ENCODE measurements at places on chromosomes 2 and 18.

- no peak for DNase-seq
Measured at GRCh38 chr2:119179202-119179601, 20.7 kb upstream of the C1QL2 start.

DNA sequence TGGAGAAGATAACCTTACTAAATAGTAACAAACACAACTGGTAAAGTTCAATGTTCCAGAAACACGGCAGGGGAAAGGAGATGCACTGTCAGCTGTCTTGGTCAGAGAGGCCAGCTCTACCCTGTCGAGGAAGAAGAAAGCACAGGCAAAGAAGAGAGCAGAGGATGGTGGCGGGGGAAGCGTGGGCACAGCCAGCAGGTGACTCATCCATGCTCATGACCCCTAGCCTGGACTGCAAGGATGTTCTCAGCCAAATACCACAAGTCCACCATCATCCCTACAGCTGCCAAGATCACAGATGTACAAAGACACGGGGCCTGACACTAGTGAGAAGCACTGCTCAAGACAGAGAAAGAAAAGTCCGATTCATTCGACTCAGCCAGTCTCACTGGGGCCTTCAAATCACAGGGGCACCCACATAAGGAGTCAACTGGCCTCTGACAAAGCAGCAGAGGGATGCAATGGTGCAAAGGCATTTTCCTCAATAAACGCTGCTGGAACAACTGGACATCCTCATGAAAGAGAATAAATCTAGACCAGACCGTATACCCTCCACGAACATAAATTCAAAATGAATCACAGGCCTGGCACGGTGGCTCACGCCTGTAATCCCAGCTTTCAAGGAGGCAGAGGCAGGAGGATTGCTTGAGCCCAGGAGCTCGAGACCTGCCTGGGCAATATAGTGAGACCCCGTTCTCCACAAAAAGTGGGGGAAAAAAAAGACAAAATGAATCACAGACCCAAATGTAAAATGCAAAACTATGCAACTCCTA, 5.6 kb downstream of the DTYMK start:
- no peak for DNase-seq

DNA sequence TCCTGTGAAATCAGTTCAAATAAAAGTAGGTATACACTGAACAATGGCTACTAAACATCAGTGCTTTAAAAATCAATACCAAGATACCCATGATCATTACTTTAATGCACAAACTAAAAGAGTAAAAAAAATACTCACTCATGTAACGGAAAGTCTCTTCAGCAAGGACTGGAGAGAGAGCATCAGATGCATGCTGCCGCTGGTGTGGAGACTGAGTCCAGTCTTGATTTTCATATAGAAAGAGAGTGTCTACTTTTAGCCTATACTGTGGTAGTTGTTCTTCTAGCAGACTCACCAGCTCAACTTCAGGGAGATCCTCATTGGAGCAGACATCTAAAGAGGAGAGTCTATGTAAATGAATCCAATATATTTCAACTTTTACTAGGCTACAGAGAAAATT, 44.0 kb downstream of the TRAK2 start:
- DNase-seq: no peak

GRCh38 chr18:75496151-75496550, 68.6 kb upstream of the SMIM21 start:
- DNase-seq: no peak

GRCh38 chr2:126300348-126300747, 355.6 kb upstream of the GYPC start:
- no peak for DNase-seq

GRCh38 chr2:66565291-66565690, 130.4 kb downstream of the MEIS1 start:
- no peak for DNase-seq

DNA sequence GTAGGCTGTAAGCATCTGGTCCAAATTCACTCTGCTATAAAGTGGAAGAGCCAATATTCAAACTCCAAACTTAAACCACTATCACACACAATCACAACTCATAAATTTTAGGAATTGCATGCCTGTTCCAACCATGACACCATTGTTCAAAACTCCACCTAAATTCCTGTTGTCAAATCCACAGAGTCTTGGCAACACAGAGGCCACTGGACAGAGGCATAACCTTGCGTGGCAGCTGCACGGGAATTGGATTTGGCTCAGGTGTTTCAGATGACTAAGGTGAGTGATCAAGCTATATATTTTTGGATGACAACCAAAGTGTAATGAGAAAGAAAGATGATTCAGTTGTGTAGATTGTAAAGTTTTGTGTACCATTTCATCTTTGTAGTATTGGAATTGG, 422.7 kb upstream of the TNP1 start:
- no peak for DNase-seq

- DNase-seq: no peak
Measured at GRCh38 chr2:129004485-129004884, 685.8 kb upstream of the HS6ST1 start.

- peak; percentile 46 for DNase-seq
Measured at GRCh38 chr2:217785544-217786045, 217.2 kb downstream of the TNS1 start.

- DNase-seq: no peak
Measured at GRCh38 chr18:8610459-8610851, 1.2 kb downstream of the RAB12 start.

- no peak for DNase-seq
Measured at GRCh38 chr2:187294043-187294442, 154.0 kb downstream of the CALCRL start.

GRCh38 chr2:231934441-231935206, 8.4 kb upstream of the NPPC start:
- no peak for DNase-seq

GRCh38 chr2:3151153-3151918, 226.3 kb downstream of the EIPR1 start:
- peak; percentile 51 for DNase-seq

DNA sequence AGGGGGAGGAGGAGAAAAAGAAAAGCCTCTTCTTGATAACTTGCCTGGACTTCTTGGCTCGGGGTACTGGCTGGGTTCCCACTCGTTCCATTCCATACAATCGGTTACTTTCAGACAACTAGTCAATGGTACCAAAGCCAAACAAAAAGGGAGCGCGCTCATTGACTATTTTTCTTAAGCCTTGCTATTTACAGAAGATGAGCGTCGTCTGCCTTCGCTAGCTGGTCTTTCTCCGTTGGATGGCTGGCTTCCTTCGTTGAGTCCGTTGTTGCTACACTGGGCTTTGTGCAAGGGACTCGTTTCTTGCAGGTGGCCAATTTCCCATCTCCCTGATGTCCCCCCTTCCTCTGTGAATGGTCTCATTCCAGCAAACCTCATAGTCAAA, 260.4 kb downstream of the ZNF516 start:
- DNase-seq: no peak

DNA sequence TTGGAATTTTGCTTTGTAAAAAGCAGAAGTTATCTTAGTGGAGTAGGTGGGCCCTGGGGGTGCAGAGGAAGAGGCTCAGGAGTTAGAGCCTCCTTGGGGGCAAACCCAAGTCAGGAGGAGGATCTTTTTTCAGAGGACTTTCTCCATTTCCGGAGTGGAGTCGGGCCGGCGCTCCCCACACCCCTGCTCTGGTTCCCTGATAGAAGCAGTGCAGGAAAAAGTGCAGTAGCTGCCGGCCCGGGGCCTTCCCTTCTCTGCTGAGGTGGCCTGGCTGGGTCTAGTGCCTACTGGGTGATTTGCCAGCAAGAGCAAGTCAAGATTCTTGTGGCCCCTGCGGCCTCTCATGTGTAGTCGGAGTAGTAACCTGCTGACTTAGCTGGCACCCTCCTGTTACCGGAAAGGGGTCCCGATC, 124.2 kb upstream of the HS6ST1 start:
- DNase-seq: no peak

GRCh38 chr2:149596471-149596870, 8.9 kb upstream of the MMADHC start:
- DNase-seq: no peak

GRCh38 chr2:166628478-166629136, 134.6 kb upstream of the SCN7A start:
- no peak for DNase-seq

- no peak for DNase-seq
Measured at GRCh38 chr2:47073641-47074040, 81.5 kb downstream of the STPG4 start.

DNA sequence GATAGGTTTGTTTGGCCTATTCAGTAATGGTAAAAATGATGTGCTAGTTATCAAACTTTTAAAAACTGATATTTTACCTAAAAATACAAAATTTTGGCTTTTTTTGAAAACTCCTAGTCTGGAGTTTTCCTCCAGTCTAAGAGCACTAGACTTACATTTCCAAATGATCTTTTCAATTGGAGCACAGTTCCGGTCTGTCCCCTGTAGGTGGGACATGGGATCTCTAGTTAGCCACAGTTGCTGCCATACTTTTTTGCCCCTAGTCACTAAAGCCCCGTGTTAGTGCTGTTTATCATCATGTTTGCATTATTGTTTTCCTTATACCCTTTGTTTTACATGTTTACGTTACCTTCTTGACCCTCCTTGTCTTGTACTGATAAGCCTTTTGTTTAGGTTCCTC, 52.4 kb downstream of the RELCH start:
- DNase-seq: no peak

DNA sequence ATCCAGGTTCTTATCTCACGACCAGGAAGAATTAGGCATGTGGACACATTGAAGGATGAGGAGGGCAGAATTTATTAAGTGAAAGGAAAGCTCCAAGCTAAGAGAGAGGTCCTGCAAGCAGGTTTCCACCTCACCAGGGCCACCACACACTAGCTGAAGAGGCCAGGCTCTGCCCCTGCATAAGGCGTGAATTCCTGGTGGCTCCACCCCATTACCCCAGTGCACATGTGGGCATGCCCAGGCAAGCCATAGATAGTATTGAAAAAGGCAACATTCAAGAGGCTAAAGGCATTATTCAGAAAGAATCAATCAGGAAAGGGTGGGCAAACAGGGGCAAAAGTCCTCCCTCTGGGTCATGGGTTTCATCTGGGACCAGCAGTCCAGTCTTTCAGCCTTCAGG, 30.9 kb upstream of the GRP start:
- DNase-seq: no peak

GRCh38 chr2:230631470-230631869, 81.2 kb upstream of the CAB39 start:
- DNase-seq: no peak

GRCh38 chr2:141438536-141438935, 692.3 kb downstream of the LRP1B start:
- DNase-seq: no peak

- no peak for DNase-seq
Measured at GRCh38 chr2:80475970-80476369, 171.4 kb upstream of the LRRTM1 start.

- DNase-seq: no peak
Measured at GRCh38 chr18:31549416-31549815, 42.3 kb upstream of the TTR start.

DNA sequence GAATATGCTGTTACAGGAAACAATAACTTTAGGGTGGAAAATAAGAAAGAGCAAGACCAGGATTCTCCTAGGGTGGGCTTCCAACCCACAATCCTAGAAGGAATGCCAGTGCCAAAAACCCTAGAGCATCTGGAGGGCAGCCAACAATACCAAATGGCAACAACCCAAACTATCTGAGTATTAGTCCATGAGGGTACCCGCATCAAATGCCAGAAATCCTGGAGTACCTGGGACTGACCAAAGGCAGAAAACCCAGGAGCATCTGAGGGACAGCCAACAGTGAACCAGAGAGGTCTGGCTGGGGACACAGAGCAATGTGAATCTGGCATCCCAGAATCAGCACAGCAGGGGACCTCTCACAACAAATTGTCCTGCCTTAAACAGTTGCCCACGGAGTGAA, 126.3 kb downstream of the SCG2 start:
- no peak for DNase-seq

- DNase-seq: peak; percentile 31
Measured at GRCh38 chr2:222734703-222735014, 63.2 kb downstream of the MOGAT1 start.

GRCh38 chr2:195579776-195580555, 77.1 kb upstream of the SLC39A10 start:
- no peak for DNase-seq

- DNase-seq: peak; percentile 45
Measured at GRCh38 chr2:231222318-231223000, 24.0 kb downstream of the ARMC9 start.

GRCh38 chr18:13273800-13274199, 55.2 kb downstream of the LDLRAD4 start:
- no peak for DNase-seq

GRCh38 chr18:56172527-56172926, 465.9 kb downstream of the TXNL1 start:
- no peak for DNase-seq

GRCh38 chr2:226548732-226549131, 250.9 kb downstream of the IRS1 start:
- no peak for DNase-seq

GRCh38 chr2:226665306-226665831, 134.3 kb downstream of the IRS1 start:
- DNase-seq: no peak

DNA sequence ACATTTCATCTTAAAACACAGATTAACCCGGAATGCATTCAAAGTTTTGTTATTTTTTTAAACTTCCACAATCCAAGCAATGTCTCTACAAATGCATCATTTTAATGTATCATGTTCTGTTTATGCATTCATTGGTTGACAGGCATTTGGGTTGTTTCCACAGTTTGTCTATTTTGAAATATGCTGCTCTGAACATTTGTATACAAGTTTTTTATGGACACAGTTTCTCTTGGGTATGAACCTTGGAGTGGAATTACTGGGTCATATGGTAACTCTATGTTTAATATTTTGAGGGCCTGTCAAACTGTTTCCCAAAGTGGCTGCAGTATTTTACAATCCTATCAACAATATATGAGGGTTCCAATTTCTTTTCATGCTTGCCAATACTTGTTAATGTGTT, 57.3 kb downstream of the GULP1 start:
- DNase-seq: no peak

DNA sequence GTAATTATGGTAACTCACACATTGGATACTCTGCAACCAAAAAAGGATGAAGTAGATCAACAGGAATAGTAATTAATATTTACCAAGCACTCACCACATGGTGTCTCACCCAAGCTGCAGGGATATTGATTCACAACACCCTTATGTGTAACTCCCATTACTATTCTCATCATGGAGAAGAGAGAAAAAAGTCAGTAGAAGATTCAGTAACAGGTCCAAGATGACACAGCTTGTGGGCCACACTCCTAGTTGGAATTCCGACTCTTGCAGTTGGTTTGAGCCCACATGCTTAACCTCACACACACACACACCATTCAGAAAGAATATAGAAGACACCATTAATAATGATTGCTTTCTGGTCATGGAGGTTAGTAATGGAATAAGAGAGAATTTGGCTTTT, 1.7 kb upstream of the MLPH start:
- DNase-seq: no peak

GRCh38 chr2:161343235-161343634, 35.0 kb downstream of the PSMD14 start:
- DNase-seq: no peak

DNA sequence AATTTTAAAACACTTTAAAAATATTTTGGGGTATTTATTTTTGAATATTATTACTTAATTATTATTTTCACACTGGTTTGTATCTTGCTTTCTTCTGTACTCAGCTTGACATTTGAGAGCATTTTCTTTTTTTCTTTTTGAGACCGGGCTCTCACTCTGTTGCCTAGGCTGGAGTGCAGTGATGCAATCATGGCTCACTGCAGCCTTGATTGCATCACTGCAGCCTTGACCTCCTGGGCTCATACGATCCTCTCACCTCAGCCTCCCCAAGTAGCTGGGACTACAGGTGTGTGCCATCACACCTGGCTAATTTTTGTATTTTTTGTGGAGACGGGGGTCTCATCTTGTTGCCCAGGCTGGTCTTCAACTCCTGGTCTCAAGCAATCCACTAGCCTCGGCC, 79.9 kb upstream of the DLX2 start:
- no peak for DNase-seq
